ENCODE measurements at places on chromosomes 5 and 9. TPM values are rescaled to one million over a fixed set of nuclear protein-coding genes. Genes with fewer than 3 reads are reported as not detected.

PDE6A gene
- total RNA-seq: not detected

DNA sequence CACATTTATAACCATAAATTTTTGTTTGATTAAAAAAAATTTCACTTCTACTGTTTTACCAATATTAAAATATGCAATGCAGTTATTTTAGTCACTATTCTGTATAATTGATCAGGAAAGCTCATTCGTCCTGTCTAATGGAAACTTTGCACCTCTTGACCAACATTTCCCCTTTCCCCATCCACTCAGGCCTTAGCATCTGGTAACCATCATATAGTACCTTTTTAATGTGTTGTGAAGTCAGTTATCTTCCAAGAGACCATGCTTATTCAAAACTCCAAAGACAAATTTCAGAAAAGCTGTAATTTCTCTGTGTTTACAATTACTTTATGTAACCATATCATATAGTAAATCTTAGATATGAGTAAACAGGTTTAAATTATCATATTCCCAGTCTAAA lies 145.9 kb downstream of the CTNND2 start:
- no peak for DNase-seq

PHYHD1 gene
- total RNA-seq: 10.4 TPM

DNA sequence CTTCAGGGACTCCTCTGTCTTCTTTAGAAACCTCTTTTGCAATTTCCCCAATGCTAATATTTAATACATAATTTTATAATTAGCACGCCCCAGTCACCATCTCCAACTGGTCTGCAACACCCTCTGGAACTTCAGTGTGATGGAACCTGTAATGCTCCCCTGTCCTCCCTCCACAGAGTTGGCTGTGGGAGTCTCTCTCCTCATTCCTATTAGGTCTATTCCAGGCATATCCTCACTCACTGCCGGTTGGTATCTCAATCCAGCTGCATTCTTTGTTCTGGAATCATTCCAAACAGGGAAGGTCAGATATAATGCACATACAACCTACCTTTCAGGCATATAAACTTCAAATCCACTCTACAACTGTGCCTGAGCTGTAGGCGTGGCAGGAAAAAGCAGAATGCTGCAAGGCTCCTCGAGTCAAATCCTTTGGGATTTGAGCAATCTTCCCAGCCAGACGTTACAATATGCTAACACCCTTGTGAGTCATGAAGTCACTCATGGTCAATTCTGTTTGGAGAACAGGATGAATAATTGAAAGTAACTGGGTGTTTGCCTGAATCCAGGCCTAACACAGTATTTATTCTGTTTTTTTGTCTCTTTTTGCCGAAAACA lies 293.8 kb downstream of the CWC27 start:
- no peak for DNase-seq

MEIKIN gene
- total RNA-seq: not detected

DNA sequence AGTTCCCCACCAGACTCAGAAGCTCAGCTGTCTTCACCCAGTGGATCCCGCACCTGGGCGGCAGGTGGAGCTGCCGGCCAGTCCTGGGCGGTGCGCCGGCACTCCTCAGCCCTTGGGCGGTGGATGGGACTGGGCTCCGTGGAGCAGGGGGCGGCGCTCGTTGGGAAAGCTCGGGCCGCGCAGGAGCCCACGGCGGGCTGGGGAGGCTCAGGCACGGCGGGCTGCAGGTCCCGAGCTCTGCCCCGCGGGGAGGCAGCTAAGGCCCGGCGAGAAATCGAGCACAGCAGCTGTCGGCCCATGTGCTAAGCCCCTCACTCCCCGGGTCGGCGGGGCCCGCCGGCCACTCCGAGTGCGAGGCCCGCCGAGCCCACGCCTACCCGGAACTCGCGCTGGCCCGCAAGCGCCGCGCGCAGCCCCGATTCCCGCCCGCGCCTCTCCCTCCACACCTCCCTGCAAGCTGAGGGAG lies 560.0 kb downstream of the BRINP1 start:
- peak; percentile 82 for DNase-seq
